ENCODE measurements at places on chromosomes 4 and X.

DNA sequence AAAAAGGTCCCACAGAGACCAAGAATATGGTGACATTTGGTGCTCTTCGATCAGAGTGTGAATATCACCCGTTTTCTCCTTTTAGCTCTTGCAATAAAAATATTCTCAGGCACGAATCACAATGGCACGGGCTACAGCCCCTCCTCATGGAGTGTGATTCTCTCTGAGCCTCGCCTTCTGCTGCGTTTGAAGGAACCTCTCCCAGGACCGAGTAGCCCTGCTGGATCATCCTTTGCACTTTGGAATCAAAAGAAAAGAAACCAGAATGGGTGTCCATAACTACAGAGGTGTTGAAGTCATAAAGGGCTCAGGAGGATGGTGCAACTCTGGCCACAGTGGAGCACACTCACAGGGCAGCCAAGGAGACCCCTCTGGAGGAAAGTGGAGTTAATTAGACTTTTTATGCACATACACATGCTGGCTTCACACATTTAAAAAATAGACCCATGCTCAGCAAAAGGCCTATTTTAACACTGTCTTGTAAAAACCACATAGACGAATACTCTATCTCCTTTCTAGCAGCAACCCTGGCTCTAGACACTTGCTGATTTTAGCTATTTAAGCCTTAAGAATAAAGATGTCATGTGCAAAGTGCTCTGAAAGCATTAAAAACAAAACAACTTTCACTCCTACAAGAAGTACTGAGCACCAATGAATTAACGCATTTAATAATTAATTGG is 19.1 kb downstream of the MAML3 start:
- DNase-seq = no peak

- DNase-seq = no peak
These were observed 32.9 kb downstream of the RAI2 start for GRCh38 chrX:17828171-17828570.

GRCh38 chr4:124224256-124224655 is 488.3 kb downstream of the ANKRD50 start:
- no peak for DNase-seq

DNA sequence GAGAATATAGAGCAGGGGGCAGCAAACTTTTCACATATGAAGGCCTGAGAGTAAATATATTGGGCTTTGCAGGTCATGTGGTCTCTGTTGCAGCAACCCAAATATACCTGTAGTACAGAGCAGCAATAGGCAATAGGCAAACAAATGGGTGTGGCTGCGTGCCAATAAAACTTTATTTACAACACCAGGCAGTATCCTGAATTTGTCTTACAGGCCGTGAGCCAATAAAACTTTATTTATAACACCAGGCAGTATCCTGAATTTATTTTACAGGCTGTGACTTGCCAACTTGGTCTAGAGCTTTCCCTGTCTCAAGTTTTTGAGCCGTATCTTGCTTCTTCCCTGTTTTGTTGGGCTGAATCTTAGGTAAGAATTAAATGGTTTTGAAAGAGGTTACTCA is 118.2 kb downstream of the PHEX start:
- DNase-seq = no peak

GRCh38 chr4:77076889-77077635 is 1.3 kb upstream of the CCNI start:
- DNase-seq = no peak

GRCh38 chr4:10104211-10104990 is 12.2 kb downstream of the WDR1 start:
- DNase-seq = no peak

DNA sequence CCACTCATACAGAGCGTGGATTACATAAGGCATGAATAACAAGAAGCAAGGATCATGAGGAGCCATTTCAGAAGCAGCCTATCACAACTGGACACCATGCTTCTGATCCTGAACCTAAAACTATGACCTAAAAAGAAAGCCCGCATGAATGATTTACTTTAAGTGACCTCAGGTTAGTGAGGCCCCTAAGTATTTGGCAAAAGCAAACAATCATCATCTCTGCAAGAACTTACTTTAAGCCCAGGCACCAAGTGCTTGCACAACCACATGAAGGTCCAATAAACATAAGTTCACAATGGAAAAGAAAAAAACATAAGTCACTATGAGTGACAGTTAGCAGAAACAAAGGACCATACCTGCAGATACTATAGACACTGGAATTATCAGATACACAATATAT is 7.9 kb upstream of the MBTPS2 start:
- DNase-seq = no peak

DNA sequence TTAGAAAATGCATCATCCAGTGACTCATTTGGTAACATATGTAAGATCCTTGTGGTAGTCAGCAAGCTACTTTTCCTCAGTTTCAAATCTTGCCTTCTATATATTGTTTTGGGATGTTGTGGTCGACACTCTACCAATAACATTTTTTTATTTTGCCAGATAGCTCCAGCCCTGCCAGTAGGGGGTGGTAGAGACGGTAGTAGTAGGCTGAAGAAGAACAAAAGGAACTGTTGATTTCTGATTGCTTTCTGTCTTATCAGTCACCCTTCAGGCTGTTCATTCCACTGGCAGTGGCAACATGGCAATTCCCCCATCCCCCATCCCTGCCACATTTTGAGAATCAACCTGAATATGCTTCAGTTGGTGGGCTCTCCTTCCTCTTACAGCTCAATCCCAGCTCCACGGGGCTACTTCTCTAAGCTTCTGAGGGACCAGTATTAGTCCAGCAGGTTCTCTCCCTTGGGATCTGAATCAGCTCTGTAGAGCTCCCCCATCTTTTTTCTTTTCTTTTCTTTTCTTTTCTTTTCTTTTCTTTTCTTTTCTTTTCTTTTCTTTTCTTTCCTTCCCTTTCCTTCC is 171.5 kb upstream of the VEGFC start:
- DNase-seq = no peak

DNA sequence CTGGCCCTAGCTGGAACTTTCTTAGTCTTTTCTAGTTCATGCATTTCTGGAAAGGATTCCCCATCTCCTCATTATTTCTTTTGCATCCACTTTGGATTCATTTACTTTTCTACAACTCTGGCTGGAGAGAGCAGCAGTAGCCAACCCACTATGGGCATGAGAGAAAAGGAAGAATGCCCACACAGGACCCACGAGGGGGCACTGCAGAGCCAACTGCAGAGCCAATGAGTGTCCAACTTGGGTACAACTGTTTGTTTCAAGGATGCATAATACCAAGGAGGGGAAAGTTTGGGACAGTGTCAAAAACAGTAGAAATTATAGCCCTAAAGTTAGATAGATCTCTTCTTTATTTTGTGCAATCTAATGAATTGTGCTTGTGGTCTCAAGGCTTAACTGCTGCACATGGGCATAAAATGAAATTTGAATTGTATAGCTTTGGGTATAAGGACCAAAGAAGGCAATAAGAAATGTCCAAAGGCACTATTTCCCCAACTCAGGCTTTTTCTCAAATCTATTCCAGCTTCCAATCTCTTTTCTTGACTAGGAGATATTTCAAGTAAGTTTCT is 230.6 kb downstream of the NSUN7 start:
- no peak for DNase-seq

DNA sequence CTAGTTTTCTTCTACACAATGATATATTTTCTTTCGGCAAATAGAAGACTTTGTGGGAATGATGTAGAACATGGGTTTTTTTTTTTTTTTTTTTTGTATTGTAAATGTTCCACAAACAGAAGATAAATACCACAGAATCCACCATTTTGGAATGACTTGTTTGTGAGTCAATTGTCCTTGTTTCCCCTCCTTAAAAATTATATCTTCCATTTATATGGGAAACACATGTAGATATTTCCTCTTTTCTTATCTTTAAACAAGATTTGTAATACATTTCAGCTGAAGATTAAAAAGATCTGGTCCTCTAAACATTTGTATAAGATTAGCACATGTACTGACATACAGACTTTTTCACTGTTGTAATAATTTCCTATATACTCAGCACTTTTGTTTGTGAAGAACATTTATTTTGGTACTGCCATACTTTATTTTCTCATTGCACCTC is 304.6 kb downstream of the SPRY1 start:
- peak; percentile 1 for DNase-seq

GRCh38 chrX:15336023-15336413 is 695 bp upstream of the PIGA start:
- DNase-seq = no peak

DNA sequence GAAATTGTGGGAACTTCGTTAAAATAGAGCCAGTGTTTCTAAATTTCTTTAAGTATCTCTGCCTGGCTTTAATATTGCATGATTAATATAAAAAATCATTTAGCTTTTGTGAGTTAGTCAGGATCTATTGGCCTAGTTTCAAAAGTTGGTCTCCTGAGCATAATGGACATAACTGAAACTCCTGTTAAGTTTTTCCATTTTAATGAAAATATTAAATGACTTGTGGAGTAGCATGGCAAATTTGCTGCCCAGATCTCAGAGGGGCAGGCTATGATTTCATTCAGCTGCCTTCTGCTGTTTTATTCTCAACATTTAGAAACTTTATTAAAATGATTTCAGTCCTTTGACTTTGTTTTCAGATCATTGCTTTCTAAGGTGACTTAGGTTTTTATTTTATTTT is 962.9 kb upstream of the GRID2 start:
- no peak for DNase-seq

- DNase-seq = no peak
These were observed 61.1 kb downstream of the FBXO8 start for GRCh38 chr4:174222266-174222872.

Measured in GM04504 (cell line).